ENCODE measurements at places on chromosomes 7 and 10. TPM values are rescaled to one million over a fixed set of nuclear protein-coding genes. Genes with fewer than 3 reads are reported as not detected.

The EXOSC1 gene
- total RNA-seq = 30.8 TPM

- ATAC-seq = no peak
Measured at GRCh38 chr10:1205450-1206030, 149.4 kb downstream of the WDR37 start.

GRCh38 chr7:150940431-150941102 is 37.6 kb downstream of the KCNH2 start:
- no peak for ATAC-seq

- no peak for ATAC-seq
Measured at GRCh38 chr7:67692425-67692824, 695.8 kb downstream of the TYW1 start.

- ATAC-seq = peak; percentile 40
Measured at GRCh38 chr7:101162551-101163278, 2.7 kb downstream of the VGF start.

The TPK1 gene
- total RNA-seq = 2.0 TPM

Data from esophagus mucosa (tissue), 1 donor.